ENCODE measurements at places on chromosomes 2 and 18.

GRCh38 chr18:72828601-72829000 is 39.2 kb downstream of the NETO1 start:
- no peak for DNase-seq

GRCh38 chr2:48343571-48344440 is 186.1 kb upstream of the STON1 start:
- DNase-seq: no peak

DNA sequence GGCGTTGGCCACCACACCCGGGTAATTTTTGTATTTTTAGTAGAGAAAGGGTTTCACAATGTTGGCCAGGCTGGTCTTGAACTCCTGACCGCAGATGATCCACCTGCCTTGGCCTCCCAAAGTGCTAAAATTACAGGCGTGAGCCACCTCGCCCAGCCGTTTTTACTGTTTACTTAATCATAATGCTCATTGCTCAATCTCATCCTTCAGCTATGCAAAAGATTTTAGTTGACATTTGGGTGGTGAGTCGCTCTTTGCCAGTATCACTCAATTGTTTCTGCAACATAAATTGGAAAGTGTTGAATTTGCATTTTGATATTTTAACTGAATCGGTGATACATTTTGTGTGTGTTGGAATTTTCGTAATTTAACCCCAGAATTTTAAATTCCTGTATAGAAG is 7.8 kb upstream of the ZNF532 start:
- no peak for DNase-seq

GRCh38 chr2:100754951-100755350 is 65.0 kb upstream of the NPAS2 start:
- no peak for DNase-seq

All from activated effector memory CD4-positive, alpha-beta T cell treated with anti-CD3 and anti-CD28 coated beads, Interleukin-2, amount 50 U/mL, for 16 hours (primary cell).